NCI-H2029 treated with DMSO at 0.1 percent for 48 hours (cell line): ENCODE measurements at places on chromosomes 3 and 15.

GRCh38 chr15:92116330-92116729, 262.8 kb downstream of the SLCO3A1 start:
- no peak for DNase-seq

DNA sequence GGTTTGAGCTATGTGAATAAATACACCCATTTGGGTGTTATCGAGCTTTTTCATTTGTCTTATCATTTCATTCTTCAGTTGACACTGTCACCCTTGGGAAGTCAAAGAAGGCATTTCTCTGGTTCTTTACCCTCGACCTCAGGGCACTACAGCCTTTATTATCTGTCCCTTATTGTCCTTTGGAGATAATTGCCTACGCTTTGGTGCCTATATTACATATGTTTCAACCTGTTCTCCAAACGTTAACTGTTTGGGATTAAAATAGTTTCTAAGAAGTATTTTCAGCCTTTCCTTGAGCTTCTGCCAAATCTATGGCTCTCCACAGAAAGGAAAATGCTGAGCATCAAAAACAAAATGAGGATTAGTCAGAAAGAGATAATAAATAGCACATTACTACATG, 395.4 kb upstream of the ADAMTS9 start:
- DNase-seq = no peak

GRCh38 chr3:188680189-188680588, 491.6 kb upstream of the TPRG1 start:
- no peak for DNase-seq

DNA sequence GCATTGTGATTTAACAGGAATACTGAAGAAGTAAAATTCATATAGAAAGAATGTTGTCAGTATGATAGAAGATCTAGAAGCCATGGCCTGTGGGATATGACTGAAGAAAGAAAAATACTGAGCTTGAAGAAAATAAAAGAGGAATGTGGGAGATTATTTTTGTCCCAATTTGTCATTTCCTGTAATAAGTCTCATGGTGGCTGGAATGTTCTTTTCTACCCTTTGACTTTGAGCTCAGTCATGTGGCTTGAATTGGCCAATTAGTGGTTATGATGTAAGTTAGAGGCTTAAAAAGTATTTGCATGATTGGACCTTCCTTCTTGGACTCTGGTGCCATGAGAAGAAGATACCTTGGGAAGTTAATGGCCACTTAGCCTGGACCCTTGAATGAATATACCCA, 14.1 kb downstream of the APH1B start:
- DNase-seq = no peak

- DNase-seq = no peak
These were observed 183.7 kb upstream of the LRRN1 start for GRCh38 chr3:3615533-3615932.

DNA sequence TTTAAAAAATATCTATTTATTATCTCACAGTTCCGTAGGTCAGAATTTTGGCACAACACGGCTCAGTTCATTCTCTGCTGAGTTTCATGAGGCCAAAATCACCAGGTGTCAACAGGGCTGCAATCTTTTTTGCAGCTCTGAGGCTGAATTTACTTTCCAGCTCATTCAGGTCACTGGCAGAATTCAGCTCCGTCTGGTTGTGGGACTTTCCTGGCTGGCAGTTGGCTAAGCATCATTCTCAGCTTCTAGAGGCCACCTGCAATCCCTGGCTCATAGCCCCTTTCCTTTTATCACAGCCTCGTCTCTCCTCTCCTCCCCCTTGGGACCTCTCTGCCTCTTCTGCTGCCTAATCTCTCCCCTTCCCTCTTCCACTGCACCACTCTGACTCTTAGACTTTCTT, 174.0 kb upstream of the WNT5A start:
- DNase-seq = no peak

DNA sequence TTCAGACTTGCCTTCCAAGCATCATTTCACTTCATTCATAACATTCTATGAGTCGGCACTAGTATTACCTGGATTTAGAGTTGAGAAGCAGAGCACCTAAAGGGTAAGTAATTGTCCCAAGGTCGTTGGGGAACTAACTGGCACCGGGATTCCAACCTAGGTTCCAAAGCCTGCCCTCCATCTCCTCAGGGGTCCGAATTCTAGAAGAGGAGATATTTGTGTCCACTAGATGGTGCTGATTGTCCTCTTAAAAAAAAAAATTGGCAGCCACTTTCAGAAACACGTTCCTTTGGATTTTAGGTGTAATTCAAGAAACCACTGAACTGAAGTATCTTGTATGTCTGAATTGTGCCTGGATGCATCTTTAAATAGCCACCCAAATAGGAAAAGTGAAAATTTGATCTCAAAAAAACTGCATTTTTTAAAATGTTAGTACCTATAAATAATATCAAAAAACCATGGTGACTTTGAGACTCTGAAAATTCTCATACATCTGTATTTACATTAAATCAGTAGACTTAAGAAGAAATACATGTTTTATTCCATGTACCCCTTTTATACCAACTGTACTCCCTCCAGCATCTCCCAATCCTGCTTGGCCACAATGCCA, 3.9 kb upstream of the FSIP1 start:
- peak; percentile 26 for DNase-seq

DNA sequence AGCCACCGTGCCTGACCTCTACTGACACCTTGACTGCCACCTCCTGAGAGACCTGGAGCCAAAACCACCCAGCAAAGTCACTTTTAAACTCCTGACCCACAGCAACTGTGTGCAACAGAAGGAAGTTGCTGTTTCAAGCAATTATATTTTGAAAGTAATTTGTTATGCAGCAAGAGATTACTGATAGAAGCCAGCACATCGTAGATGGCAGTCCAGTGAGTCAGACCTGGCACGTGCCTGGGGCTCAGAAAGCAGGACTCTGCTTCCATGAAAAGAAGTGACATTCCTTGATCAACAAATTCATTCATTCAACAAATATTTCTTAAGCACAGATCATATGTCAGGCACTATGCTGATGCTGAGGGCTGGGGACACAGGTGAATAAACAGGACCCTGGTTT, 5.7 kb upstream of the CSPG4 start:
- no peak for DNase-seq

DNA sequence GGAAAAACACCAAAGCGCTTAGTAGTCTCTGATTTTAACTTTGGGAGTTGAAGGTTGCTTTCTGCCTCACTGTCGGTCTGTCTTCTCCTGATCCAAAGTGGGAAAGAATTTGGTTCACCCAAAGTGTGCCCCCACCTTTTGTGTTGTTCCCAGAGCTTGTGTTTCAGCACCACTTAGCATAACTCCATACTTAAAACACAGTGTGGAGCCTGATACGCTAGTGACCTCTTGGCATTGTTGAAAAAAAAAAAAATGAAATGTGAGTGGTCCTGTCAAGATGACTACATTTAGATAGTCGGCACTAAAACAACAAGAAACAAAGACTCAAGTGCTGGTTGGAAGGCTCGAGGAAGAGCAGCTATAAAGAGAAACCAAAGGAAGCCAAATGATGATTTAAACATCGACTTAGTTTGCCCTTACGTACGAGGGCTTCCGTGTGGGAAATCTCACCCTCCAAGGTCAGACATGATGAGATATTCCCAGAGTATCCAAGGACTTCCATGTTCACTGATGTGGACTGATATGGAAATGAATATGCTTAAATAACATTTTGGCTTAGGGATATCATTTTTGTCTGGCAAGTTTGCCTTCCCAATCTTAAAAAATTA, 178.8 kb downstream of the MEIS2 start:
- DNase-seq = no peak

DNA sequence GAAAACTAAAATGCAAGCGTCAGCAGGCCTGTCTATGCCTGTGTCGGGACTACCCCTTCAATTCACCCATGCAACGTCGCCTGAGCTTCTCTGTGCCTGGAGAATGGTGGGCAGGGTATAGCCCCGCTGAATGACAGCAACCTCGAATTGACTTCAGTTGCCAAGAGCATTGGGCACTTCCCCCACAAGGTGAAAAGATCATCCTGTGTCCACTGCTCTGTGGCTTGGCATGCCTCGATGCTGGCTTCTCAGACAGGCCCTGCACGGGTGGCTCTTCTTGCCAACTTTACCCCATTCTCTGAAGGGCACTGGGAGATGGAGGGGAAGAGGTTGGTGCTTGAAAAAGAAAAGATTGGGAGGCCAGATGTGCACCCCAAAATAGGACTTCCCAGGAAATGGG, 3.3 kb downstream of the SLC6A1 start:
- DNase-seq = no peak

DNA sequence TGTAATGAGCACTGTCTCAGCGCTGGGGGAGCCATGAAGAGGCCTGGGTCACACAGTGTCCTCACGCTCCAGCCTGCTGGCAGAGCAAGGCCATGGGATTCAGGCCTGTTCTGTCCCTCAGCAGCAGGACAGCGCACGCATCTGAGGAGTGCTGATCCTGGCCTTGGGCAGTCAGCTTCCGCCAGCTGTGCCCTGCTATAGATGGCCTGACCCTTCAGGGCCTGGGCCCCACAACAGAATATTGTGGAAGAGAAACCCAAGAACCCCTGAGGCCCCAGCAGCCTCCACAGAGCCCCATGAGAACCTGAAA, 78.6 kb downstream of the SRGAP3 start:
- DNase-seq = no peak

DNA sequence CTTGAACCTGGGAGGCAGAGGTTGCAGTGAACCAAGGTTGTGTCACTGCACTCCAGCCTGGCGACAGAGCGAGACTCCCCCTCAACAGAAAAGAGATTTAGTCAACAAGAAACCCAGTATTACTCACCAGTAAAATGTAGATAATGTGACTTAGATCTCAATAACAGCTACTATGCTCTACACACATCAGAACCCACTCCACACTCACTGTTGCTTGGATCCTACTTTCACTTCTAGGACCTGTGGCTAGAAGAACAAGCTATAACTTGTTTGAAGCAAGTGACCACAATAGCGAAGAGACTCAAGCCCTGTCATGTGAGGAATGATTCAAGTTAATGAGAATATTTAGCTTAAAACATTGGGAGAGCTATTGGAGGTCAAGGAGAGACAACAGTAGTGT, 100.7 kb downstream of the ANXA2 start:
- DNase-seq = no peak

- DNase-seq = no peak
These were observed 799 bp downstream of the SERF2 start for GRCh38 chr15:43792761-43793476.

GRCh38 chr3:105676621-105677300, 192.1 kb downstream of the CBLB start:
- DNase-seq = no peak

DNA sequence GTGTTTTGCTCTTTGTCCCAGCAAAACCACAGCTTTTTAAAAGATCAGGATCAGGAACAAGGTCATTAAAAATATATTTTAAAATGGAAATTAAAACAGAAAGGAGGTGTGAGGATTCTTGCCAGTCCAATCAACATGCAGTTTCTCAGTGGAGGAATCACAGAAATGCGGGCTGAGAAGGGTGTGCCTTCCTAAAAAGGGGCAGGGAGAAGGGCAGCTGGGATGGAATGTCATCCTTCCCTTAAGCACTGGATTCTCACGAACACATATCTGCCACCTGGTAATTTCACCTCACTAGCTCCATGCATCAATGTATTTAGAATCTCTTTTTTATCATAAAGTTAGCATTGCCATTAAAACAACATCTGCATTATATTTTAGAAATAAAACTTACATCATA, 21.4 kb downstream of the ABI3BP start:
- DNase-seq = no peak

DNA sequence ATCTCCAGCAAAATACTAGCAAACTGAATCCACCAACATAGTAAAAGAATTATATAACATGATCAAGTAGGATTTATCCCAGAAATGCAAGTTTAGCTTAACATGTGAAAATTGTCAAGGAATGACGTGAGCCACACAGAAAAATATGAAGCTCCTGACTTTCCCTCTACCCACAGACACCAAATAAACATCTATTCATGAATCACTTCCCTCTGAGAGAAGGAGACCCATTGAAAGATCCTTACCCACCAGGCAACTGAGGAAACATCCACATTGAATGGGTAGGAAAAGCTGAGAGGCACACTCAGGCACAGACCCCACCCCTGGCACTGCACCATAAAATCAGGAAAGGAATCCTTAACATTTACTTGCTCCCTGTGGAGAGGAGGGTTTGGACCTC, 102.2 kb upstream of the MANF start:
- no peak for DNase-seq

- no peak for DNase-seq
These were observed 133.1 kb downstream of the THSD4 start for GRCh38 chr15:71248386-71248785.

- no peak for DNase-seq
These were observed 53.7 kb upstream of the MEF2A start for GRCh38 chr15:99511866-99512661.

GRCh38 chr3:81799403-81799802, 38.0 kb upstream of the GBE1 start:
- no peak for DNase-seq
